ENCODE measurements at places on chromosomes 6 and 20.

- no peak for DNase-seq
Measured at GRCh38 chr6:42564506-42564825, 637 bp downstream of the UBR2 start.

- DNase-seq = no peak
Measured at GRCh38 chr6:81727876-81728517, 24.5 kb downstream of the TENT5A start.

- DNase-seq = no peak
Measured at GRCh38 chr20:19823971-19824370, 65.9 kb downstream of the RIN2 start.

DNA sequence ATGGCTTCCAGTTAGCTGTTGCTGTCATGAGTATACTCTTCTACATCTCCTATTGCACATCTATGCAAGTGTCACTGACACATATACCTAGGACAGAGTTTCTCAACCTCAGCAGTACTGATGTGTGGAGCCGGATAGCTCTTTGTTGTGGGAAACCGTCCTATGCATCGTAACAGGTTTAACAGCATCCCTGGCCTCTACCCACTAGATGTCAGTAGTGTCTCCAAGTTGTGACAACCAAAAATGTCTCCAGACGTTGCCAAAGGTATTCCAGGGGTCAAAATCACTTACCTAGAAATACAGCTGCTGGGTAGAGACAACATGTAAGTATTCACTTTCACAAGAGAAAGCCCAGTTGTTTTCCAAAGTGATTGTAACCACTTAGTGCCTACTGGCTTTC, 637.6 kb downstream of the RNF144B start:
- no peak for DNase-seq

GRCh38 chr20:18856873-18857272, 43.3 kb downstream of the SCP2D1 start:
- no peak for DNase-seq

GRCh38 chr6:166839569-166839968, 116.8 kb downstream of the RNASET2 start:
- no peak for DNase-seq

GRCh38 chr6:39421383-39422225, 99.1 kb upstream of the KCNK16 start:
- no peak for DNase-seq

DNA sequence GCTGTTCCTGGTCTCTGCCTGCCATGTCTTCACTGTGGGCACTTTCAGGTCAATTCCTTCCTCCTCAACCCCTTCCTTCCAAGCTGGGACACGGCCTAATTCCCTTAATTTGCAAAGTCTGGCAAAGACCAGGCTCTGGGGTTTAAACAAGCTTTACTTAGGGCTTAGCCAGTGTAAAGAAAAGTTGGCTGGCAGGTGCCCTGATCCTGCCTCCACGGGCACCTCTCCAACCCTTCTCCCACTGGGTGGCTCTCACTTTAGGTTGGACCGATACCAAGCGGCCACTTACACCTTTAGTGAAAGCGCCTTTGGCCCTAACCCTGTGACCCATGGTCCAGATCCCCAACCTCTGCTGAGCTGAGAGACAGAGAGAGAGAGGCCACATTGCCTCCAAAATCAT, 13.7 kb upstream of the MLN start:
- no peak for DNase-seq

- no peak for DNase-seq
Measured at GRCh38 chr20:4067600-4068261, 52.4 kb upstream of the RNF24 start.

GRCh38 chr6:128963561-128963960, 80.6 kb downstream of the LAMA2 start:
- no peak for DNase-seq

DNA sequence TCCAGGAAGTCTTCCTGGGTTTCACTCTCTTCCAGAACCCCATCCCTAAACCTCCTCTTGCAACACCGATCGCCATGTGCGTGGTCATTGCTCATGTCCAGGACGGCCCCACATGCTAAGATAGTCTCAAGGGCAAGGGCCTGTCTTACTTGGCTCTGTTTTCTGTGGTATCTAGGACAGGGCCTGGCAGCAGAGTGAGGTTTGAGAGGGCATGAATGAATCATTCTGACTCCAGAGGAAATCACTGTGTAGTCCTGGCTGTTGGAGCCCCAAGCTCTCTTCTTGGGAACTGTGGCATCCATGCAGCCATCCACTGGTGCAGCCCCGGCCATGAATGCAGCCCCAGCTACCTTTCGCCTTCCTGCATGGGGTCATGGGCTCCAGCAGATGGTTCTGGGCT, 12.4 kb downstream of the SIRPA start:
- no peak for DNase-seq

DNA sequence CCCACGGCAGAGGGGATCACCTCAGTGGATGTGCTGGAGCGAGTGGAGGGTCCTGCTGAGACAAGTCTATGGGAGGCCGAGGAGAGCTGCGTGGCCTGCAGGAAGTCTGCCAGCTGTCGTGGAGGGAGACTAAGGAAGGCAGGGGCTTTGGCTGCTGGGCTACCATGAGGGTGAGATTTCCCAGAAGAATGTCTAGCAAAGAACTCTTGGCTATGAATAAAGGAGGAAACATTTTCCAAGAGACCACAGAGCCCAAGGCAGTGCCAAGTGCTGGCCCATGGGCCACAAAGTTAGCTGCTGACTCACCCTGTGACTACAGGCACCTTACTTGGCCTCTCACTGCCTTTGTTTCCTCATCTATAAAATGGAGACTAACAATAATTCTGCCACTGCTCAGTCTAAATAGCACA, 73.4 kb downstream of the PRDM1 start:
- no peak for DNase-seq

GRCh38 chr20:58012731-58013510, 215.5 kb downstream of the ANKRD60 start:
- no peak for DNase-seq

DNA sequence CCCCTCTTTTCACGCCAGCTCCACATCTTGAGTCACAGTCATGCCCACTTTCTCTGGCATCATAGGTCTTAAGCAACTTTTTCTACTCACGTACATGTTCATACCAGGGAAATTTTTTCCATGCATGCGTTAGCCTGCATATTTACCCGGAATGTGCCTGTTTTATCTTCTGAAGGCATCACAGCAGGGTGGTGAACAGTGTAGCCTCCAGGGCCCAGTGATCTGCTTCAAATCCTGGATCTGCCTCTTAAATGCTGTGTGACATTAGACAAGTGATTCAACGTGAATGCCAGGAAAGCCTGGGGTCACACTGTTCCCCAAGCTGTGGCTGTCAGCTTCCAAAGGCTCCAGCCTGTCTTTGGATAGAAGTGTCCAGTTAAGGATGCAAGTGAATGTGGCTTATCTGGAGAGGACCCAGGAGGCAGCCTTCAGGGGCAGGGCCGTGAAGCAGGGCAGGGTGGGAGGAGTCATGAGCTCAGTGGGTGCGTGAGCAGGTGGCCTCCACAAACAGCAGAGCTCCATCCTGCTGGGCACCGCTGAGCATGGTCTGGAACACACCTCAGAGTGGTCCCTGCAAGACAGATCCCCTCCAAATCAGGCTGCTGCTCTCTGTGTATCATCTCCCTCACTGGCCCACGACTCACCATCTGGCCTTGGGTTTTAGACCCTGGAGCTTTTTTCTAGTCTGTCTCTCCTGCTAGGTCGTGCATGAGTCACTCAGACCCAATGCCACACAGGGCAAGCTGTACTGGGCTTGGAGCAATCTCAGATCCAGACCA, 30.4 kb upstream of the CD93 start:
- no peak for DNase-seq

GRCh38 chr20:32977281-32978008, 26.8 kb downstream of the SUN5 start:
- no peak for DNase-seq
